ENCODE measurements at places on chromosomes 3 and 15.
A peak's percentile ranks its signal among the peaks of the same experiment; 100 is the strongest.

- DNase-seq: peak; percentile 69
These were observed 2.4 kb downstream of the ARHGEF3 start for GRCh38 chr3:56799251-56799882.

GRCh38 chr15:73225358-73226015 lies 143.3 kb downstream of the HCN4 start:
- no peak for DNase-seq

DNA sequence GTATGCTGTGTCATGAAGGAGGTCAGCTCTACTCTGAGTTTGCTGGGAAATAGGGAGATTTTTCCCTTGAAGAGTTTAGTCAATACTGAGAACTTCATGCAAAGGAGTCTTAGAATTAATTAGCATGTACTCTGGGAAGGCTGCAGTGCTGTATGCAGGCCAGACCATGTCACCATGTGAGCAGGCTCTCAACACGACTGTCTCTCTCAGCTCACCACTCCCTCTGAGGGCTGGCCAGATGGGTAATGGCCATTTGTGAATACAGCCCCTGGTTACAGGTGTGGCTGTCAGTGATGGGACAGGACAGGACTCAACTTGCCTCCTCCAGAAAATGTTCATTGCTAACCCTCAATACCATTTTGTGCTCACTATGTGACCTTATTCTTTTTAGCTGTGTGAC lies 5.1 kb upstream of the CERS3 start:
- no peak for DNase-seq

DNA sequence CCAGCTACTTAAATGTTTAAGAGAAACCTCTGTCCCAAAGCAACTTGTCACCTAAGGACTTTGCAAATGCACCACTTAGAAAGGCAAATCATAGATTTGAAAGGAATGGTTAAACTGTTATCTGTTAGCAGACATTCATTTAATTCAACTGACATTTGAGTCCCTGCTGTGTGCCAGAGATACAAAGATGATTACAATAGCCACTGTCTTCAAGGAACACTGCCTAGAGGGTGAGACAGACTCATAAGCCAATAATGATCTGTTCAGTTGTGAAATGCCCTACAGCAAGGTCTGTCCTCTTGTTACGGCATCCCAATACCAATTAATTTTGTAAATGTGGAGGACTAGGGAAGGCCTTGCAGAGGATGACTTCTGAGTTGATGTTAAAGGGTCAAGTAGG lies 113.1 kb downstream of the ATG7 start:
- no peak for DNase-seq

- DNase-seq: no peak
These were observed 1.4 kb downstream of the MBNL1 start for GRCh38 chr3:152269831-152270734.

DNA sequence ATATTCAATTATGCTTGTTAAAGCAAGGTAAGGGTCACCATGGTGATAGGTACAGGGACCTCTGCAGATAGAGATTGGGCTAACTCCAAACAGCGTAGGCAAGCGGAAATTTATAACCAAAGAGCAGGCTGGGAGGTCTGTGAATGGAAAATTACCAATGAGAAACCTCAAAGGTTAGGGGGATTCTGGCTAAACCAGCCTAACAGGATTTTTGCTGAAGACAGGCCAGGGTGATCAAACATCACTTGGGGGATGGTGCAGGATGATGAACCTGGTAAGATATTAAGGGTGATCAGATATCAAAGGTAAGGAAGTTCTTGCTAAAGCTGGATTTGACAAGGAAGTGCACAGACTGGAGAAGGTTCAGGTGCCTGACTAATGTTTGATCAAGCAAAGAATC lies 35.3 kb upstream of the SNRPN start:
- no peak for DNase-seq

- DNase-seq: no peak
These were observed 12.3 kb downstream of the CPNE9 start for GRCh38 chr3:9715764-9716437.

DNA sequence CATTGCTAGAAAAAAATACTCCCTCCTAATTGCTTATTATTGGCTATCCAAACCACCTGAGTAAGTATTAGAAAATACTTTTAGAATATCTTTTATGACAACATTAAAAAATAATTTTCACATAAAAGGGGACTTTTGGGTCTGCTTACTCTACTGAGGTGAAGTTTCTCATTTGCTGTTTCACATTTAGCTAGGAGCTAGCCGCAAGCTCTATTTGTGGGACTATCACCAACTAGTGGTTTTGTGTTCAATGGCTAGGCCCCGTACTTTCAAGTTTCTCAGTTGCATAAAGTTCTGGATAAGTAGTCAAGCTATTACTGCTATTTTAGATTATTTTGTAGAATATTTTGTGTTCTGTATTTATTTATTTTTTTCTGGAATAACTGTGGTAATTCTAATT lies 244.2 kb upstream of the SLITRK3 start:
- DNase-seq: no peak

DNA sequence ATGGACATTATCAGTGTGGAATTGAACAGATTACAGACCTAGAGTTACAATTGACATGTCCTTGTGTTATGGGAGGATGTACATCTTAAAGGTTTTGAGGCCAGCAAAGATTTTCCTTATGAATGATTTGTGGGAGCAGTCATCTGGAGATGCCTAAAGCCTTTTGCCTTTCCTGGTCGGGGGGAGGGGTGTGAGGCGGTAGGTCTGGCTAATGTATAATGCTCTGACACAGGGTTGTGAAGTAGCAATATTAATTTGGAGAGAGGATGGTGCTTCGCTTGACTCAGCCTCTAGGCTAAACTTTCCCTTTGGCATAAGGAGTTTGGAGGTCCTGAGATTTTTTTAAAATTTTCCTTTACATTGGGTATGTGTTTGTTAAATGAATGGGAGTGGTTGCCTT lies 23.3 kb downstream of the FBXO22 start:
- DNase-seq: no peak

DNA sequence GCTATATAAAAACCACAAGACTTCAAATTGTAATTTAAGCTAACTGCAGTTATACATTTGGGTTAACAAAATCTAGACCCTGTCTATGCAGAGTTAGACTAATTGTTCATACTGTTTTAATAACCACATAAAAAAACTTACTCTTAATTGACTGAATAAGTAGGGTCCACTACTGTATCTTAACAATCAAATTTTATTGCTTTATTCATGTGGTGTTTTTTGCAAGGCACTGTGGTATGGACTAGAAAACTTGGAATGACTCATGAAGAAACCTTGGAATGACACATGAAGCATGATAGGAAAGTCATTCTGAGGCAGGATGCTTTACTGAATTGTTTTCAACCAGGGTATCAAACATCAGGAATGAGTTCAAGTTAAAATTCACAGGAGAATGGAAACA lies 2.3 kb downstream of the SERP1 start:
- DNase-seq: no peak

GRCh38 chr15:63049783-63050371 lies 7.3 kb downstream of the TPM1 start:
- no peak for DNase-seq

DNA sequence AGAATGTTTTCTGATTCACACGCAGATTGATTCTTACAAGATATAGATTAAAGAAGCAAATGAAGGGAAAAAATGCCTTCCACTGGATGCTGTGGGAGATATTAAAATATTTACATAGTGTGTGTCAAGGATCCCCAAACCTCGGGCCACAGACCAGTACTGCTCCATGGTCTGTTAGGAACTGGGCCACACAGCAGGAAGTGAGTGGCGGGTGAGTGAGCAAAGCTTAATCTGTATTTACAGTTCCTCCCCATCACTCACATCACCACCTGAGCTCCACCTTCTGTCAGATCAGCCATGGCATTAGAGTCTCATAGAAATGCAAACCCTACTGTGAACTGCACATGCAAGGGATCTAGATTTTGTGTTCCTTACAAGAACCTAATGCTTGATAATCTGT lies 552.6 kb upstream of the GOLIM4 start:
- no peak for DNase-seq

- DNase-seq: no peak
These were observed 63.8 kb downstream of the SPSB4 start for GRCh38 chr3:141114816-141115460.

- no peak for DNase-seq
These were observed 76.8 kb upstream of the OXTR start for GRCh38 chr3:8846176-8846575.

GRCh38 chr15:101159096-101159935 lies 92.5 kb downstream of the CHSY1 start:
- DNase-seq: no peak

GRCh38 chr3:54897028-54897711 lies 30.7 kb downstream of the LRTM1 start:
- DNase-seq: no peak

DNA sequence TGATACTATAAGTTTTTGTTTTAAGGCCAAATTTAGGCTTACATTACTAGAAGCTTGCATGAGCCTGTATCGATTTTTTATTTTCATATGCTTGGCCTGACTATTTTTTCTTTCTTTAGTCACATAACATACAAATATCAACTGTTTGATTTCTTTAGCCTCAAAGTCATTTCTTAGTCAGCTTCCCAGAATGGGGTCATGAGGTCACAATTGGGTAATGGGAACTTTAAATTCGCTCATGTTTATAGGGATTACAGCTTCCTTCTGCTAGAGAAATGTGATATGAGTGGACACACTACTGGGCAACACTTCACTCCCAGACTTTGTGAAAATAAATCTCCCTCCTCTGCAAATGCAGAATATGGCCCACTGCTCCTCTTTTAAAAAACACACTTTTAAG lies 9.1 kb upstream of the TIPARP start:
- DNase-seq: no peak

GRCh38 chr3:21421096-21421495 lies 329.9 kb downstream of the ZNF385D start:
- DNase-seq: no peak

DNA sequence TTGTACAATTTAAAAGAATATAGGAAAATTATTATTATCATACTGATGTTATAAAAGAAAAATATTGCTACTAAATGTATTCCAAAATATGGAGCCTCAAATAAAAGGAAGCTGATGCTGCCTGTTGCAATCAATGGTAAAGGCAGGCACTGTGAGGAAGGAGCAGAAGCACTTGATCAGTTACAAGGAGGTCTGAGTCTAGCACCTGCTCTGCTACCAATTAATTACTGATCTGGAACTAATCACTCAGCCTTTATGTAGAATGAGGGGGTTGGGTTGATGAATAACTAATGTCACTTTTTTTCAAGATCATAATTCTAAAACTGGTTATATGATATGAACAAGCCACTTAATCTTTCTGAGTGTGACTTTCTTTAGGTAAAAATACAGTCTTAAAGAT lies 5.5 kb downstream of the ADGRG7 start:
- DNase-seq: no peak

- DNase-seq: no peak
These were observed 363.9 kb upstream of the SUCLG2 start for GRCh38 chr3:68018275-68018674.

DNA sequence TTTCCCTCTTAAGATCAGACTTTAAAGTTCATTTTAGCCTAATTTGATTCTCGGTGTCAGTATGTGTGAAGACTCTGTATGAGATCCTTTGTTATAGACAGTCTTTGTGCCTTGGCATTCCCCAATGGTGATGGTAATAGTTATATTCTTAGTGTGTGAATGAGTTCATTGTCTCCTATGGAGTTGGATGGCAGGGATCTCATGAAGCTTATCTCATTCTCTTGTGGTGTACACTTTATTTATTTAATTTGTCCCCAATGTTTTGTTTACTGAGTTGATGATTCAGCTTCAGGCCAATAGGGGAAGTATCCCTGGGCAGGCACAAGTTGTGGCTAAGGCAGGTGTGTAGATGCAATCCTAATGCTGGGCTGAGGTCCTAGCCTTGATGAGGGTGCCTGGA lies 222.0 kb upstream of the DPPA4 start:
- no peak for DNase-seq

DNA sequence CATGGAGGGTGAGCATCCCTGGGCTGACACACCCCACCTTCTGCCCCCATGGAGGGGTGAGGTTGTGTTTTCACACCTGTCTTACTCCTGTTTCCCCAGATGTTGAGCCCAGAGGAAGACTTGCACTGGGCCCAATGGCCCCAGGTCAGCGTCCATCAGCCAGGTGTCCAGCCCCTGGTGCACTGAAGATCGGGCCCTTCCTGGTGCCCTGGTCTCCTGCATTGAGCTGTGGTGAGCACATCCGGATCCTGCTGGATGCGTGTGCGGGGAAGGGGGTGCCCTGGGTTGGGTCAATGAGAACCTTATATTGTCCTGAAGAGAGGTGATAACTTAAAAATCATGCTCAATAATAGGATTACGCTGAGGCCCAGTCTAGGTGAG lies 227.3 kb downstream of the SNRPN start:
- no peak for DNase-seq

- DNase-seq: no peak
These were observed 32.3 kb upstream of the DUT start for GRCh38 chr15:48298914-48299313.

GRCh38 chr3:12334786-12335185 lies 45.9 kb downstream of the PPARG start:
- DNase-seq: no peak

DNA sequence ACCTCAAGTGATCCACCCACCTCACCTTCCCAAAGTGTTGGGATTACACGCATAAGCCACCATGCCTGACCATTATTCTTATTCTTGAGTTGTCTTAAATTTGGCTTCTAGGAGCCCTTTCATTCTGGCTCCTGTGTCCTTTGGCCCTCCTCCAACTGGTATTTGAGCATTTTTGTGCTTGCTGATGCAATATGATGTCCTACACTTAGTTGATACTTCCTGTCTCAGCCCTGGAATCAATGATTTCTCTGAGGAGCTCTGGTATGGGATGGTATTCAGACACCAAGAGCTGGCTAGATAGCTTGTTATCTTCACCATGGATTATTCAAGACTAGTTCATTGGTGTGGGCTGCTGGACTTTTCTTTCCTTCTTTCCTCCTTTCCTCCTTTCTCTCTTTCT lies 25.4 kb downstream of the ZNF621 start:
- DNase-seq: no peak

GRCh38 chr3:150158943-150159625 lies 188.4 kb upstream of the PFN2 start:
- DNase-seq: no peak

- DNase-seq: no peak
These were observed 371.2 kb downstream of the LRTM1 start for GRCh38 chr3:54556630-54557029.

GRCh38 chr15:71357321-71357732 lies 242.1 kb downstream of the THSD4 start:
- DNase-seq: no peak

DNA sequence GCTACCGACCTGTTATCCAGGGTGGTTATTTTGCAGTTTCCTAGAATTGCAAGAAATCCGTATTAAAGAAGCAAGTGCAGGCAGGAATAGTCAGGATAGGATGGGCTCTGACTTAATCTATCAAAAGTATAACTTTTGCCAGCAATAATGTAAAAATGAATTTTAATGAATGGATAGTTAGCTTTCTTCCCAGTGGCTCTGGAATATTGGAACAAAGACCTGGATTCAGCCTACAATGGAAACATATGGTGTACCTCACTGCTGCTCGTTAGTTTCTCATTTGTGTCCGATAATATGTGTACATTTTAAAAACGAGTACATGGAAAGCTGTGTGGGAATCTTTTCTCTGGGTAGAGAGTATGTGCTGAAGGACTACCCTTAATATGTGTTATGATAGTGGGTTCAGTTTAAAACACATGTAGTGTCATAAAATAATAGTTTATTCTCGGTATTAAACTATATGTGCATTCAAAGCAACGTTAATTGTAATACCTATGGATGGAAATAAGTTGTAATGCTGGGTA lies 805 bp downstream of the SERPINI1 start:
- no peak for DNase-seq

- DNase-seq: no peak
These were observed 81.5 kb downstream of the PPM1L start for GRCh38 chr3:160837394-160837980.

Data from stimulated activated naive CD4-positive, alpha-beta T cell (primary cell).